ENCODE measurements at places on chromosomes 6 and 20.

DNA sequence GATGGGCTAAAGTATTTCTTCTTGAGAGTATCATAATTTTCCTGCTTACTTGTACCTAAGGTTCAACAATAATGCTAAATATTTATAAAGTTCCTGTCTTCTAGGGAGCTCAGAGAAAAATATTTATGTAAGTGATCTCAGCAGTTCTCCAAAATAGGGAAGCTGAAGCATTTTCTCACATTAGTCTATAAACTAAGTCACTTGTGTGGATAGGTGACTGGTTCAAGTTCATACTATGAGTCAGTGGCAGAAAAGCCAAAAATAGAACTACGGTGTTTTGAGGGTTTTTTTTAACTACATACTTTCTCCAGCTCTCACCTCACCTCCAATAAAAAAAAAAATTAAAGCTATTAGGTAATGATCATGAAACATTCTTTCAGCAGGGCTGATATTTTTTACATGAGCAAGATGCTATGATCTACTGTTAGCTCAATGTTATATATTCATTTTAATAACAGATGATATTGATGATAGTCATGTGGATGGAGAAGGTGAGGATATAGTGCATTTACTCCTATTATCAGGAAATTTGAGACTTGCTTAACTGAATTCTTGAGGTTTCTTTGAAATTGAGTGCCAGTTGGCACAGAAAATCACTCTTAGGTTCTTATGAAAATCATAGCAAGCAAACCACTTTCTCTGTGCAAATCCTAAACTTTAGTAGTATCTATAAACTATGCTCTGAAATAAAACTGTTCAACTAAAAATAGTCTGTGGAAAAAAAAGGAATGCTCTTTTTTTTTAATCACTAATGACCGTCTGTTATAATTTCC lies 4.1 kb upstream of the MOXD1 start:
- DNase-seq = no peak

- no peak for DNase-seq
These were observed 61.0 kb downstream of the TSHZ2 start for GRCh38 chr20:53033176-53033575.

DNA sequence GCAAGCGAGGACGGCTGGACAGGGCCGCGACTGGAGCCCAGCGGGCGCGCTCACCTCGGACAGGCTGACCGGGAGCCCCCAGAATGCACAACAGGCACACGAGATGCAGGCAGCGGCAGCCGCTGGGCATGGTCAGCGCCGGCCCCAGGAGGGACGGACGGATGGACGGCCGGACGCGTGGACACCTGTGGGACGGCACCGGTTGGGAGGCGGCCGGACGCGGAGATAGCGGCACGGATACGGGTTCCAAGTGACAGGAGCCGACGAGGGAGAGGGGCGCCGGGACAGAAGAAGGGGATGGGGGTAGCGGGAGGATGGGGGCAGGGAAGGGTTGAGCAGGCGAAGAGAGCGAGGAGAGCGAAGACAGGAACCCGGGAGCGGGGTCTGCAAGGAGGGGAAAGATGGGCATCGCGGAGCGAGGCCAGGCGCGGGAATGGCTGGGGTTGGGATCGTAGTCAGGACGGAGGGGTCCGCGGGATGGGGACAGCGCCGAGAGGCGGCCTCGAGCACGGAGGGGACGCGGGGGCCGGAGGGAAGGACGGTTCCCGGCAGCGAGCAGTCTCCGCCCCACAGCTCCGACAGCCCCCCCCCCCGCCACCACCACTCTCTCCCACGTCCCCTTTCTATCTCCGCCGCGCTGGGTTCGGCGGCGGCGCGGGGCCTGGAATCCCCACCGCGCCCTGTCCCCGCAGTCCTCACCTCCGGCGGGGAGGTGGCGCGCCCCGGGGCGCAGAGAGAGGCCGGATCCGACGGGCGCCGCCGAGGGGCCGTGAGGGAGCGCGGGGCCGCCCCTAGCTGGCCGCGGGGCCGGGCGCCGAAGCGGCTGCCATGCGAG lies 435 bp downstream of the DLK2 start:
- peak; percentile 27 for DNase-seq

DNA sequence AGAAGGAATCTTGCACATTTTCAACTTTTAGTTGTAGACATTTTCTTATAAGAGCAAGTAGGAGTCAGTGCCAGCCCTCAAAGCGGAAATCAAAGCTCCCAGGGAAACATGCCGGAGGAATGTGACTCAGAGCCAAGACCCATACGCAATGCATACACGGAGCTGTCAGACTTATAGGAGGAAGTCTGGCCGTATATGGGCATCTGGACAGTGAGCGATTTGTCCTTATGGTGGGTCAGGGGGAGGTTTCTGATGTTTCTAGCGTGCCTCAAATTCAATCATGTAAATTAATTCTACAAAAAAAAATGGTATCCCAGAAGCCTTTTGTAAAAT lies 3.6 kb upstream of the CCN2 start:
- no peak for DNase-seq

GRCh38 chr6:47529734-47530133 lies 52.1 kb downstream of the CD2AP start:
- no peak for DNase-seq

Measured in stimulated activated CD4-positive, alpha-beta T cell treated with anti-CD3 and anti-CD28 coated beads, Interleukin-15, amount 100 ng/mL, for 1 hour (primary cell).